Activated CD4-positive, alpha-beta T cell treated with anti-CD3 and anti-CD28 coated beads, Interleukin-2, amount 50 U/mL, for 1 hour (primary cell): ENCODE measurements at places on chromosomes 16 and 17.
A peak's percentile ranks its signal among the peaks of the same experiment; 100 is the strongest.

DNA sequence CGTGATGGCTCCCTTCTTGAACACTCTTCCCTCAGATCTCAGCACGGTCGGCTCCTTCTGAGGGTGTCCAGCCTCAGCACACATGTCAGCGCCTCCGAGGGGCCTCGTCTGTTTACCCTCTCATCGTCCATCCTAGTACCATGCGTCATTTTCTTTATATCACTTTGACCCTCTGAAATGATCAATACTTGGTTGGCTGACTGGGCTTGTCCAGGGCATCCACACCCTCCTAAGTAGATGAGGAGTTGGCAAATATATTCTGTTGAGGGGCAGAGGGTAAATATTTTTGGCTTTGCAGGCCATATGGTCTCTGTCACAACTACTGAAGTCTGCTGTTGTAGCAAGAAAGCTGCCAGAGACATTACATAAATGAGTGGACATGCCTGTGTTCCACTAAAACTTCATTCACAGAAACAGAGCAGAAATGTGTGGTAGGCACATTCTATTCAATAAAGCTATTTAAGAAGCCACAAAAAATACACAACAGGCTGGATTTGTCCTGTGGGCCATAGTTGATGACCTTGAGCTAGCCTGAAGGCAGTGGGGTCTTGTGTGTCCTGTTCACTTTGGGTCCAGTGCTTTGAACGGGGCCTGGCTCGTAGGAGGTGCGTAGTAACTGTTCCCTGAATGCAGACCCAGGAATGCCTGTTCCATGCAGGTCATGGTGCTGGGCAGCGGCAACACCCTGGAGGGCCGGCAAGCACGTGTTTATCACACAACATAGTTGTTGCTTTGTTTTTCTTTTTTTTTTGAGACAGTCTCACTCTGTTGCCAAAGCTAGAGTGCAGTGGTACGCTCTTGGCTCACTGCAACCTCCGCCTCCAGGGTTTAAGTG is 185.8 kb downstream of the SNX29 start:
- no peak for DNase-seq

GRCh38 chr16:9372934-9373890 is 281.8 kb downstream of the HAPSTR1 start:
- DNase-seq: no peak

DNA sequence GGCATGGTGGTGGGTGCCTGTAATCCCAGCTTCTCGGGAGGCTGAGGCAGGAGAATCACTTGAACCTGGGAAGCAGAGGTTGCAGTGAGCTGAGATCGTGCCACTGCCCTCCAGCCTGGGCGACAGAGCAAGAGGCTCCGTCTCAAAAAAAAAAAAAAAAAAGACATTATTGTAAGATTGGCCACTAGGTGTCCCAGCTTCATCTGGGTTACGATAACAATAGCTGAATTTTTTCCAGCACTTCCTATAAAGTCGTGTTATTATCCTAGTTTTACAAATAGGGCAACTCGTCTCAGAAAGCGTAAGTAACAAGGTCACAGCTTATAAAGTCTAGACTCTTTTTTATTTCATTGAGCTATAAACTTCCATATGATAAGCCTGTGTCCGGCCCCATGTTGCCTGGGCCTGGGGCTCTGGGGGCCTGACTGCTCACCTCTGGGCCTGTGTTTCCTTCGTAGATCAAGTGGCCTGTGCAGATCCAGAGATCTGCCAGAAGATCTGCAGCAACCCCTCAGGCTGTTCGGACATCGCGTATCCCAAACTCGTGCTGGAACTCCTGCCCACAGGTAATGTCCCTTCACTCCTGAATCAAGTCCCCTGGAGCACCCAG is 60.5 kb downstream of the SLC5A11 start:
- DNase-seq: no peak

- DNase-seq: peak; percentile 37
Observed at GRCh38 chr17:59329176-59330052, 2.0 kb upstream of the YPEL2 start.

GRCh38 chr17:1251866-1252608 is 18.2 kb upstream of the BHLHA9 start:
- DNase-seq: no peak

DNA sequence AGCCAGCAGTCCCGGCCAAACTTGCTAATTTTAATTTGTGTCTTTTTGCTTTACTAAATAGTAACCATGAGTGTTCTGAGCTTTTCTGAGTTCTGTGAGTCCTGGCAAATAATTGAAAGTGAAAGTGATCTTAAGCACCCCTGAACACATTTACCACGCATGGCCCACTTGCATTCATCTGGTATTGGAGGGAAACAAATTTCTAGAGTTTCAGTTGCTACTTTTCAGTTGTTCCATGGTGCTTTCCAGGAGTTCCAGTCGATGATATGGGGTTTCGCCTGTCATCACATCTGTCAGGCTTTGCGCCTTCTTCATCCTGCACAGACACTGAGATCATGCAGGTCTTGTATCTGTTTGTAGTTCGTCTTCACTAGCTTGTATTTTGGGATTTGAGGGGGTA is 44.1 kb downstream of the CRLF3 start:
- DNase-seq: no peak

DNA sequence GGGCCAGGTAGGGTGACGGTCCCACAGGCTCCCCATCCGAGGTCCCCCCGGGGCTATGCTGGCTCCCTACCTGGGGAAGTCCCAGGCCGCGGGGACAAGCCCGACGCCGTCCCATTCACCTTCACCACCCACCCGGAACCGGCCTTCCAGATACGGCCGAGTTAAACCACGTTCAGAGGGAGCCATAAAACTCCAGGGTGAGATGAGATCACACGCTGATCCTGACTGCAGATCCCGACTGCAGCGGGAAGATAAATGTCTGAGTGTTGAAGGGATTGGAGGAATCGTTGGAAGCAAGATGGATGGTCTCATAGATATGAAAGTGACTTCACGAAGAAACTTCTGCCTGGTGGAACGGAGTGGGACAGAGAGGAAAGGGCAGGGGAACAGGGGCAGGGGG is 13.6 kb upstream of the C1QTNF8 start:
- DNase-seq: no peak

DNA sequence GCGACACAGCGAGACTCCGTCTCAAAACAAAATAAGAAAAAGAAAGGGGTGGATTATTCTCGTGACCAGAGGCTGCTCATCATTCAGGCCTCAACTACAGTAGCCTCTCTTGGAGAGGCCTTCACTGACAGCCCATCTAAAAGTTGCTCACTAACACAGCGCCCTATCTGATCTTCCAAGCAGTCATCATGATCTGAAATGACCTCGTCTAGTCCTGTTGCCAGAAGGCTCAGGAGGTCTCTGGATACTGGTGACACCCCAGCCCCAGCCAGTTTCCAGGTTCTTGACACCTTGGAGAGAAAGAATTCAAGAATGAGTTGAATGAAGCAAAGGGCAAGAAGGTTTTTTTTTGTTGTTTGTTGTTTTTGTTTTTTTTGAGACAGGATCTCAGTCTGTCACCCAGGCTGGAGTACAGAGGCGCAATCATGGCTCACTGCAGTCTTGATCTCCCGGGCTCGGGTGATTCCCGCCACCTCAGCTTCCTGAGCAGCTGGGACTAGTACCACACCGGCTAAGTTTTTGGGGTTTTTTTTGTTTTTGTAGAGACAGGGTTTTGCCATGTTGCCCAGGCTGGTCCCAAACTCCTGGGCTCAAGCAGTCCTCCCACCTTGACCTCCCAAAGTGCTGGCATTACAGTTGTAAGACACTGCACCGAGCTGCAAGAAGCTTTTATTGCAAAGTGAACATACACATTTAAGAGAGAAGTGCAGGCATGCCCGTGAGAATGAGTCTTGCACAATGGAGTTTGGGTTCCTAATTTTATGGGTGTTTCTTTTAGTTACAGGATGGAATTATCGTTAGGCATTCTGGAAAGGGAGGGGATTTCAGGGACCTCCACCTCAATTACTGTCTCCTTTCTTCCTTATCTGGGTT is 2.7 kb upstream of the ZC3H7A start:
- peak; percentile 29 for DNase-seq

GRCh38 chr17:49443862-49444261 is 29.2 kb upstream of the PHB1 start:
- no peak for DNase-seq

- DNase-seq: no peak
Observed at GRCh38 chr17:33689725-33690124, 396.6 kb upstream of the ASIC2 start.

DNA sequence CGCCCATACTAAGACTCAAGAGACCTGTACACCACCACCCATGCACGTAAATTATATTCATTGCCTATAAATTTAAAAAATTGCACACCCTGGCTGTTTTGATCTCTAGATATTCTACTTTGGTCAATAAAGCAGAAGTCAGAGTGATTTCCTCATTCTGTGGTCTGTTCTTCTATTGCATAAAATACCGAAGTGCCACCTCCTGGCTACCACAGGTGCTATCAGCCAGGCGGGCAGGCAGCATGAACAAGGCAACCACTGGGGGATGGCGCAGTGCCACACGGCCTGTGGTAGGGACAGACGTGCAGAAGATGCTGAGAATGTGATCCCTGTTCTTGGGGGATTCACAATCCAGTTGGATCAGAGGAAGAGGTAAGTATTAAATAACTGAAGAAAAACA is 122.3 kb downstream of the CDK5R1 start:
- peak; percentile 71 for DNase-seq

GRCh38 chr16:12059216-12059769 is 82.8 kb downstream of the SNX29 start:
- no peak for DNase-seq

DNA sequence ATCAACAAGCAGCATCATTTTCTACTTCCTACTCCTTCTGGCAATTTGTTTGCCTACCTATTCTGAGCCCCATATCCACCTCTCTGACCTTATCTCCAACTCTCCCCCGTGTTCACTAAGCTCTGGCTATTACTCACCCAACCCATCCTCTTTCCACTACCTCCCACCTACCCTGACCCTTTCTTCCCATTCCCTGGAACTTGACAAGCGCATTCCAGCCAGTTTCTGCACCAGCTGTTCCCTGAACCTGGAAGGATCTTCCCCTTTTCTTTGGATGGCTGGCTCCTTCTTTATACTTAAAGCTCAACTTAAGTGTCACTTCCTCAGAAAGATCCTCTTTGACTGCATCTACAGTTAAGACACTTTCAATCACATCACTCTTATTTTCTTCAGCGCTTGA is 2.2 kb downstream of the DCUN1D3 start:
- no peak for DNase-seq

- no peak for DNase-seq
Observed at GRCh38 chr16:19123535-19124178, 9.9 kb downstream of the ITPRIPL2 start.

DNA sequence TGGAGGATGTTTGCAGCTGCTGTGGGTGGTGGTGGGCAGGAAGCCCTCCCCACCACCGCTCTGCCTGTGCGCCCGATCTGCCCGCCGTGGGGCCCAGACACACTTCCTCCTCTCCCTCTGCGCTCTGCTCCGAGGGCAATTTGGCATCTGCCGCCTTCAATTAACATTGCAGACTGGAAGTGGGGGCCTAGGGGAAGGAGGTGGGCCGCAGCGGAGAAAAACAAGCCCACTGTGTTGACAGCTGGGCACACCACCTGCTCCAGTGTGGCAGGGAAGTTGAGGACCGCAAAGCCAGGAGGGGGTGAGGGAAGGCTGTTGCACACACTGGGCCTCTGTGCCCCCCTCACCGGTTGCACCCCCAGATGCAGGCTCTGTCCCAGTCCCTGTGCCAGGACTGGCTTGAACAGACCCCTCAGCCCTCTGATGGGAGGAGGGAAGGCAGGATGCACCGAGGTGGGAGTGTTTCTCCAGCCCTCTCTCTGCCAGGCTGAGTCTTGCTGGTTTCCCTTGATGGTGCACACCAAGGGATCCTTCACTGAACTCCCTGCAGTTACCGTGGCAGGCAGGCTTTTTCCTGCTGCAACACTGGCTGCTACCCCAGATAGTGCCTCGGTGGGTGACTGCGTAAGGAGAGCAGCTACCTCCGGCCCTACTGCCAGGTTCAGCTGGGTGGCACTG is 72.8 kb upstream of the MED9 start:
- peak; percentile 34 for DNase-seq

DNA sequence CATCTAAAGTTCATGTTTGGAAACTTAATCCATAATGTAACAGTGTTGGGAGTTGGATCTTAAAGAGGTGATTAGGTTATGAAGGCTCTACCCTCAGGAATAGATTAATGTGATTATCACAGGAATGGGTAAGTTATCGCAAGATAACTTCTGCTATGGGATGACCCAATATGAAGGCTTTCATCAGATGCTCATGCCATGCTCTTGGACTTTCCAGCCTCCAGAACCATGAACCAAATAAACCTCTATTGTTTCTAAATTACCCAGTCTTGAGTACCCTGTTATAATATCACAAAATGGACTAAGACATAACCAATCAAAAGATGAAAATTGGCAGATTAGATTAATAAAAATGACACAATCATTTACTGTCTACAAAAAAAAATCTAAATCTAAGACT is 906.9 kb upstream of the SOX9 start:
- no peak for DNase-seq

GRCh38 chr17:75996665-75997590 is 3.7 kb upstream of the CDK3 start:
- no peak for DNase-seq

DNA sequence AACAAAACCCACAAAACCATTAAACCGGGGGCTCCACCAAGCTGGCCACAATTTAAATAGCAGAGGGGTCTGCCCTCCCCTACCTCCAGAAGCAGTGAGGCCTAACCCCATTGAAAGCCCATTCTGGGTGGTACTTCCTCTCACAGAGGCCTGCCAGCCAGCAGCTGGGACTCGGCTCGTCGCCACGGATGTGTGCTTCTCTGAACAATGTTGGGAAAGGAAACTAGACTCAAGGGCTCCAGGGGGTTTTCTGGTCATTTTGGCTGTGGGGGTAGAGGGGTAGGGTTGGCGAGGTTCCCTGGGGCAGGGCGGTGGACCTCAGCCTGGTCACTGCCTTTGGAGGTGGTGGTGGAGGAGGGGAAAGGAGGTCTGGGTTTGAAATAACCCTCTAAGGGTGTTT is 4.7 kb upstream of the PLCG2 start:
- no peak for DNase-seq
